ENCODE measurements at places on chromosomes 1 and 21.

DNA sequence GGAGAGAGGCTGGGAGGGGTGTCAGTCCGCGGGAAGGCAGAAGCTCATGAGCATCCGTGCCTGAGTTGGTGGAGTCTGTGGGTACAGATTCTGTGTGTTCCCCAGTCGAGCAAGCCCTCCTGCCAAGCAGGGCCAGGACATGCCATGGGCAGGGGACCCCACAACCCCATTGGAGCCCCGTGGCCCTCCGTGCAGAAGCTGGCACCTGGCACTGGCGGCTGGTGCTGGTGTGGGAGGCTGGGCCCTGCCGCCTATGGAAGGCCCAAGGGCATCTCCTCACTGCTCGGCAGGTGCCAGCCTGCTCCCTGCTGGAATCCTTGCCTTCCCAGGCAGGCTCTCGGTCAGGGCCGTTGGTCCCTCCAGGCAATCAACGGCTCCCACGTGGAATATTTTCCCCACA is 73.7 kb downstream of the UBE2T start:
- DNase-seq: no peak

- no peak for DNase-seq
Observed at GRCh38 chr1:239448911-239449310, 62.5 kb downstream of the CHRM3 start.

GRCh38 chr21:33566514-33566913 is 22.0 kb downstream of the DONSON start:
- DNase-seq: no peak

GRCh38 chr1:156947818-156948525 is 27.5 kb downstream of the LRRC71 start:
- no peak for DNase-seq

- DNase-seq: no peak
Observed at GRCh38 chr1:105641407-105641806, 1415.1 kb upstream of the PRMT6 start.

All from muscle of back (tissue), 13 donors.